A549 treated with Hydrocortisone at 1 μM for 4 hours (cell line): ENCODE measurements at places on chromosomes 5 and 9. TPM values are rescaled to one million over a fixed set of nuclear protein-coding genes. Genes with fewer than 3 reads are reported as not detected.

The GALNT12 gene
- total RNA-seq: 2.9 to 4.8 TPM (median 4.0 TPM) in 5 replicates

The FREM1 gene
- total RNA-seq: not detected in 5 replicates

The OBP2B gene
- total RNA-seq: not detected in 5 replicates

The TSLP gene
- total RNA-seq: not detected in 5 replicates

The PCDHA5 gene
- total RNA-seq: 0.70 to 1.1 TPM (median 0.76 TPM) in 5 replicates

The CNTNAP3B gene
- total RNA-seq: 14.9 to 15.8 TPM (median 15.1 TPM) in 5 replicates

The IL31RA gene
- total RNA-seq: 1.2 to 1.7 TPM (median 1.3 TPM) in 5 replicates

The HK3 gene
- 0.05 to 0.18 TPM (median 0.10 TPM) in 3 of 5 replicates, not detected in the others for total RNA-seq

The HOMER1 gene
- total RNA-seq: 3.0 to 6.4 TPM (median 4.0 TPM) in 5 replicates

The SHISAL2B gene
- total RNA-seq: not detected in 5 replicates

The DMRT3 gene
- not detected in 5 replicates for total RNA-seq

The LTC4S gene
- 0.31 TPM in 1 of 5 replicates, not detected in the others for total RNA-seq

The NMUR2 gene
- total RNA-seq: 0.06 to 0.10 TPM (median 0.09 TPM) in 4 of 5 replicates, not detected in the other

The BTNL3 gene
- total RNA-seq: not detected in 5 replicates

The EGFL7 gene
- total RNA-seq: 35.0 to 59.2 TPM (median 54.3 TPM) in 5 replicates

The ZNF782 gene
- 1.1 to 2.5 TPM (median 2.1 TPM) in 5 replicates for total RNA-seq

The C9orf50 gene
- total RNA-seq: 0.08 TPM in 1 of 5 replicates, not detected in the others

The PCDHB2 gene
- total RNA-seq: 3.1 to 3.9 TPM (median 3.4 TPM) in 5 replicates

The CYLC2 gene
- not detected in 5 replicates for total RNA-seq
